ENCODE measurements at places on chromosomes 6 and 20. TPM values are rescaled to one million over a fixed set of nuclear protein-coding genes. Genes with fewer than 3 reads are reported as not detected.

Gene ALDH5A1
- total RNA-seq: 6.1 TPM

Gene OPRL1
- 3.4 TPM for total RNA-seq

Gene TMC2
- total RNA-seq: 0.96 TPM

Gene MRAP2
- 0.16 TPM for total RNA-seq

Gene EBF4
- 1.6 TPM for total RNA-seq

Gene MCM9
- 40.5 TPM for total RNA-seq

Gene GABRR2
- 0.32 TPM for total RNA-seq

DNA sequence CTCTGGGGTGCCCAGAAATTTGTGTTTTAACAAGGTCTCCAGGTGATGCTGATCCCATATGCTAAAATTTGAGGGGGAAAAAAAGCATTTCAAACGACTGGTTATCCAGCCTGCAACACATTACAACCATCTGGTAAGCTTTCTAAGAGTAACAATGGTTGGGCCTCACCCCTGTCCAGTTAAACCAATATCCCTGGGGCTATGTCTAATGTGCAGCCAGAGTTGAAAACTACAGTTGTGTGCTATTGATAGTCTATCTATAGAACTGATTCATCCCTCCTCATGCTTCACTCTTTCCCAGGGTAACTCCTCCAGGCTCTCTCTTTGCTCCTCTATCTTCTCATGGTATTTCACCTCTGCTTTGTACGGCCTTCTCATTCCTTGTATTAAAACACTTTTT, 458.3 kb downstream of the MMUT start:
- DNase-seq: no peak
- H3K4me1 ChIP-seq: no peaks in the 10 kb centered on the region
- no peak overlapping the region for H3K4me3 ChIP-seq
- peaks cover 3% of the 10 kb centered on the region for H3K36me3 ChIP-seq
- no peaks in the 10 kb centered on the region for H3K27me3 ChIP-seq

DNA sequence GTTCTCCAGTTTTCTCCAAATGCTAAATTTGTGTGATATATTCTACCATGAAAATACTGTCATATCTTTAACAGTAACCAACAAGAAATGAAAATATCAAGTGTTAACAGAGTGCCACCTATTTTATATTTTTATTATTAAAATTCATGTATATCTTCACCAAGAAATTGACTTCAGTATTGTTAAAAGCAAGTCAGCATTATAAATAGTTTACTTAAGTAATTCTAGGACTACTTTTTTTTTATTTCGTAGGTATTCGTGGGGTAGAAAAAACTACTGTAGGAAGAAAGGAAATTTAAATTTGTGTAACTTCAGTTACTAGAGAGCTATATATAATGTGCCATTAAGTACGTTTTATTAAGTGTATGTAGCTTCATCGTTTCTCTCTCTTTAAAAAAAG, 6.3 kb upstream of the MAN1A1 start:
- H3K27ac ChIP-seq: no peak overlapping the region
- no peaks in the 10 kb centered on the region for H3K27me3 ChIP-seq
- H3K36me3 ChIP-seq: no peaks in the 10 kb centered on the region
- DNase-seq: no peak
- H3K4me3 ChIP-seq: no peak overlapping the region

DNA sequence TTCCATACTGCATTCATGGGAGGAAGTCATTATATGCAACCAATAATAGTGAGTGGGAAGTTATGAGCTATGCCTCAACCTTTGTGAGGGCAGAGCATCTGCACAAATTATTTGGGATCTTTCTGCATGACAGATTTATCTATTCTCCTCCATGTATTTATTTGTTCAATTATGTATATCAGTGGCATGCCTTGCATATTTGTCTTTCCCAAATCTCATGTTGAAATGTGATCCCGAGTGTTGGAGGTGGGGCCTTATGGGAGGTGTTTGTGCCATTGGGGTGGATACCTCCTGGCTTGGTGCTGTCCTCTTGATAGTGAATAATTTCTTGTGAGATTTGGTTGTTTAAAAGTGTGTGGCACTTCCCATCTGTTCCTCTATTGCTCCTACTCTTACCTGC, 1246.0 kb upstream of the CITED2 start:
- H3K27ac ChIP-seq: no peak overlapping the region
- no peaks in the 10 kb centered on the region for H3K4me1 ChIP-seq
- no peaks in the 10 kb centered on the region for H3K36me3 ChIP-seq
- H3K27me3 ChIP-seq: no peaks in the 10 kb centered on the region
- DNase-seq: no peak
- H3K4me3 ChIP-seq: no peak overlapping the region

- H3K4me3 ChIP-seq: no peak overlapping the region
- H3K36me3 ChIP-seq: no peaks in the 10 kb centered on the region
- DNase-seq: no peak
- no peaks in the 10 kb centered on the region for H3K4me1 ChIP-seq
Observed at GRCh38 chr6:39080246-39080875, 31.8 kb downstream of the GLP1R start.

- no peaks in the 10 kb centered on the region for H3K27me3 ChIP-seq
- no peaks in the 10 kb centered on the region for H3K36me3 ChIP-seq
- H3K4me1 ChIP-seq: no peaks in the 10 kb centered on the region
- H3K27ac ChIP-seq: no peak overlapping the region
Observed at GRCh38 chr6:156068881-156069280, 613.2 kb upstream of the NOX3 start.

- H3K4me1 ChIP-seq: no peaks in the 10 kb centered on the region
- no peaks in the 10 kb centered on the region for H3K27me3 ChIP-seq
- H3K4me3 ChIP-seq: no peak overlapping the region
- no peak overlapping the region for H3K27ac ChIP-seq
Observed at GRCh38 chr20:37777988-37778659, 84.3 kb downstream of the CTNNBL1 start.

- H3K4me1 ChIP-seq: no peaks in the 10 kb centered on the region
- DNase-seq: no peak
- H3K27ac ChIP-seq: no peak overlapping the region
- no peaks in the 10 kb centered on the region for H3K27me3 ChIP-seq
- no peak overlapping the region for H3K4me3 ChIP-seq
Observed at GRCh38 chr6:134663800-134664535, 285.9 kb downstream of the ALDH8A1 start.

DNA sequence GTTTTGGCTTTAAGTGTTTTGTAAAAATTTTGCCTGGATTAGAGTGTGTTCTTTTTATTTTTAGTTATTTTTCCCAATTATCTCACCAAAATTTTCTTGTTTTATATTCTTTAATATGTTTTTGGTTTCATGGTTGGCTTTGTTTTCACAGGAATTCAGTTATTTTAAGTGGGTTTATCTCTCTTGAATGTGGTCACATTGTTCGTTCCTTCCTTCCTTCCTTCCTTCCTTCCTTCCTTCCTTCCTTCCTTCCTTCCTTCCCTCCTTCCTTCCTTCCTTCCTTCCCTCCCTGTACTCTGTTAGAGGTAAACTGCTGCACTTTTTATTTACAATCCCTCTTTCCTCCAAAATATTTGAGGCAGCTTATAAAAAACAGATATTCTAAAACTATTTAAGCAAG, 672.9 kb upstream of the CITED2 start:
- no peak overlapping the region for H3K27ac ChIP-seq
- no peak for DNase-seq
- no peaks in the 10 kb centered on the region for H3K27me3 ChIP-seq
- no peak overlapping the region for H3K4me3 ChIP-seq
- no peaks in the 10 kb centered on the region for H3K36me3 ChIP-seq

DNA sequence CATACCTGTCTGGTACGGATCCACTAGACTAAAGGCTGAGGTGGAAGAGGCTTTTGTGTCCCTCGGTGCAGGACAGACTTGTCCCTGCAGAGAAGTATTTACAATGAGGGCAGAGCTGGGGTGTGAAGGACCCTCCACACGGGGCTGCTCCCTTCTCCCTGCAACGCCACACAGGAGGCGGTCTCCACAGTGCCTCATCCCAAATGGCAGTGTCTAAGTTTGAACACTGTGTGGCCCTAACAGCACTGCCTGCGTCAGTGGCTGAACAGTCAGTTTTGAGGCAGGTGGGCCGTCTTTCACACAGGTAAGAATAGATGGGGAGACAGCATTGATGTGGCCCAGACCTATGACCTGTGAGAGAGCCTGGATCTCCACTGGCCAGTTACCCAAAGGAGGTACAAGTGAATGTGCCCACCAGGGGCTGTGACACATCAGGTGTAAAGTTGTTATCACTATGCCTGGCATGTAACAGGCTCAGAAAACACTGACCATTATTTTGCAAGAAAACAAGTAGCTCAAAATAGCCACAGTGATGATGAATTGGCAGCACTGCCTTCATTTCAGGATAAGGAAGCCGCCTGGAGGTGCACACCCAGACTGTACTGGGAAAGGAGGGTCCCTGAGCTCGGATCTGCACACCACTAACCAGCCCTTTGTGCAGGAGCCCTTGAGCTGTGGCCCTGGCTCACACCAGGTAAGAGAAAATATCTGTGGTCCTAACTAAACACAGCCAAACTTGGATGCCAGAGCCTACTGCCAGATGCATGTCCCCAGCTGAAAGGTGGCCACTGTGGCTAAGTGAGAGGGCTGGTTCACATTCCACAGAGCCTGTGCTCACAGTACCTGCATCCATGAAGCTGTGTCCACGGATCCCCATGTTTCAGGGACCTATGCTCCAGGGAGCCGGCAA, 246.7 kb downstream of the DLL1 start:
- no peaks in the 10 kb centered on the region for H3K4me1 ChIP-seq
- H3K4me3 ChIP-seq: no peak overlapping the region
- no peak overlapping the region for H3K27ac ChIP-seq

DNA sequence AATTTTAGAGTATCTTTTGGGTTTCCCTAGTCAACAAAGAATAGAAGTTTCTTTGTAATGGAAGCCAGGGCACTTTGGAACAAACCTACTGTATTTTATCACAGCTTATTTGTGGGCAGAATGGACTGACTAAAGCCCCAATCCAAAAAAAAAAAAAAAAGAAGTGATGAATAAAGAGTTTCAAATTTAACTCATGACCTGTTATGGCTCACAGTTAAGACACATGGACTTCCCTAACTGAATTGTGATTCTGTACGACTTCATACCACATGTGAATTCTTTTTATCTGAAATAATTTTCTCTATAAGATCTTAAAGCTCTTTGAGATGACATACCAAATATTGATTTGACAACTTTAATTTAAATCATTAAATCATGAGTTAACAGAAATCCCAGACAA, 77.2 kb downstream of the FILIP1 start:
- no peak overlapping the region for H3K27ac ChIP-seq
- no peak overlapping the region for H3K4me3 ChIP-seq
- no peaks in the 10 kb centered on the region for H3K4me1 ChIP-seq

DNA sequence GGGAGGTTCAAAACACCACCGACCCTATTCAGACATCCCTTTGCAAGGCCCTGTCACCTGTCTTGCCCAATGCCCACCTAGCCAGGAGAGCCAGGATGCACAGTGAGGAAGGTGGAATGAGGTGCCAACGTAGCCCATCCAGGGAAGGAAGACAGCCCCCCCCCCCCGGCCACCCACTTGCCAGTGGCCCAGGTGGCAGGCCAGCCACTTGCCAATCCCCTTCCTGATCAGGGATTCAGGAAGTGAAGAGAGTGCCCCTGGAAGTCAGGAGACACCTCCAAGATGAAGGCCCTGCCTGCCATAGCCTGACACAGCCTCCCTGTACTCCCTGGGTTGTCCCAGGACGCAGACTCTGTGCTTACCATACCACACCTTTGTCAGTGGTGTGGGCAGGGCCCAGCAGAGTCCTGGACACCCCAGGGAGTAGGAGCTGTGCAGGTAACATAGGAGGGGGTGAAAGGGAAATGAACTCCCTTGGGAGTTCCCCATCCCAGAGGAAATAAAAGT, 54.7 kb downstream of the MRPL14 start:
- H3K27me3 ChIP-seq: no peaks in the 10 kb centered on the region

DNA sequence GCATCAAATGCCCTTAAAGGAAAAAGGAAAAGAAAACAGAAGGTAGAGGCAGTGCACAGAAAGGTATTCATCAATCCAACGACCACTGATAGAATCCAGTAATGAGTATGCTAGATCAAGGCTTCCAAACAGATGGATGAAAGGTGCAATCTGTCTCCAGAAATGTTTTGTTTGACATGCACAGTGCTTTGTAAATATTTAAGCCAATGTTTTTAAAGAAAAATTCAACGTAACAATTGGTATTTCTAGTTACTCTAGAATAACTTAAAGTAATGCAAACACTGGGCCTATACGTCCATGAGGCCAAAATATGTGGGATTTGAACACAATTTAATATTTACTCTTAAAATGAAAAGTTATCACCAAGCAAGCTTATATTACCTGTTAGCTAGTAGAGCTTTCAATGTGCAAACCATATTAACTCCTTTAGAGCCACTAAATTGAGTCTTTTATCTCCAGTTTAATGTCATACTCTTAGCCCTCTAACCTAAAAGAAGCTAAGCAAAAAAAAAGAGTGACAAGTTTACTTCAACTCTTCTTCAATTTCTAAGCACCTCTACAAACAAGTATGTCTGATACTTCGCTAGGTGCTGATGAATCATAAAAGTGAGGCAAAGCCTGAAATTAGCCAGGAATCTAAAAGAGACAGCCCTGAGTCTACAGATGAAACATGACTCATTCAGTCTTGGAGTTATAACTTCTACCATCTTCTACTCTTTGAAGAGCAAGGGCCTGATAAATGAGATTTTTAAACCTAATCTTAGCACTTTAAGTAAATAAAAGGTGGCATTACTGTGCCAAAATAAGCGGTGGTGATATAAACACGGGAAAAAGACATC, 169.8 kb downstream of the PTPRK start:
- H3K4me1 ChIP-seq: no peaks in the 10 kb centered on the region
- no peak overlapping the region for H3K4me3 ChIP-seq
- no peaks in the 10 kb centered on the region for H3K27me3 ChIP-seq
- no peak for DNase-seq

- peak; percentile 53 for DNase-seq
- H3K36me3 ChIP-seq: no peaks in the 10 kb centered on the region
- H3K27ac ChIP-seq: peak overlapping the region; percentile 79
- H3K4me3 ChIP-seq: peak overlapping the region; percentile 50
- no peaks in the 10 kb centered on the region for H3K4me1 ChIP-seq
- H3K27me3 ChIP-seq: no peaks in the 10 kb centered on the region
Observed at GRCh38 chr6:6915813-6916547, 191.8 kb upstream of the RREB1 start.

DNA sequence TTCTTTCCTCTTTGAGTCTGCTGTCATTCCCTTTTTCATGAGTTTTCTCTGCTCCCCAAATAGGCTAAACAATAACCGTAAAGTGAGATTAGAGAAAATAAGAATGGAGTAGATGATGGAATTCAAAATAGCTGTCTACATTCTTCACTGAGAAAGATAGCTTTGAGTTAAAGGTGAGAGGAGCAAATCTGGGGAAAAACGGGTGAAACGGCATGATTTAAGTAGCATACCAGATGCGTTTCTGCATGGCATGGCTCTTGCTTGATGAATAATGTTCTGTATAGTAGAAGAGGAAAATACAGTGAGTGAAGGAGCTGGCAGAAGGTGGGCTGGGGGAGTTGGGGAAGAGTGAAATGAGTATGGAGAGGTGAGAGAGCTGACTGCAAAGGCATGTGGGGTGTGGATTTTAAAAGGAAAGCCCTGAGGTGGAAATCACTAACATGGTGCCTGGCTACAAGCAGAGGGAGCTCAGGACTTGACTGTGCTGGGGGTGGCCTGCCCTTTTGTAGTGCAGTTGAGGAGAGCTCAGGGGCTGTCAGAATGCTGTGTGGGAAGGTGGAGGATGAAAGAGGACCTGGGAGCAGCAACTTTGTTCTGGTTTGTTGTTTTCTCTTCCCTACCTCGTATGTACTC, 8.8 kb downstream of the BICRAL start:
- no peak overlapping the region for H3K4me3 ChIP-seq
- H3K4me1 ChIP-seq: no peaks in the 10 kb centered on the region
- DNase-seq: no peak
- H3K27me3 ChIP-seq: no peaks in the 10 kb centered on the region
- no peaks in the 10 kb centered on the region for H3K36me3 ChIP-seq

- H3K4me1 ChIP-seq: no peaks in the 10 kb centered on the region
- H3K27me3 ChIP-seq: no peaks in the 10 kb centered on the region
- H3K27ac ChIP-seq: peak overlapping the region; percentile 93
- no peaks in the 10 kb centered on the region for H3K36me3 ChIP-seq
Observed at GRCh38 chr6:70667256-70667710, 400 bp upstream of the SMAP1 start.

All from breast epithelium (tissue), 4 donors.